Peyer's patch (tissue), 4 donors: ENCODE measurements at places on chromosomes 5 and 9.

- DNase-seq = no peak
Observed at GRCh38 chr5:82375488-82376244, 97.5 kb upstream of the RPS23 start.

GRCh38 chr5:80754900-80755299 is 100.1 kb upstream of the DHFR start:
- DNase-seq = peak; percentile 66

GRCh38 chr5:88667496-88668201 is 215.3 kb downstream of the MEF2C start:
- DNase-seq = no peak

DNA sequence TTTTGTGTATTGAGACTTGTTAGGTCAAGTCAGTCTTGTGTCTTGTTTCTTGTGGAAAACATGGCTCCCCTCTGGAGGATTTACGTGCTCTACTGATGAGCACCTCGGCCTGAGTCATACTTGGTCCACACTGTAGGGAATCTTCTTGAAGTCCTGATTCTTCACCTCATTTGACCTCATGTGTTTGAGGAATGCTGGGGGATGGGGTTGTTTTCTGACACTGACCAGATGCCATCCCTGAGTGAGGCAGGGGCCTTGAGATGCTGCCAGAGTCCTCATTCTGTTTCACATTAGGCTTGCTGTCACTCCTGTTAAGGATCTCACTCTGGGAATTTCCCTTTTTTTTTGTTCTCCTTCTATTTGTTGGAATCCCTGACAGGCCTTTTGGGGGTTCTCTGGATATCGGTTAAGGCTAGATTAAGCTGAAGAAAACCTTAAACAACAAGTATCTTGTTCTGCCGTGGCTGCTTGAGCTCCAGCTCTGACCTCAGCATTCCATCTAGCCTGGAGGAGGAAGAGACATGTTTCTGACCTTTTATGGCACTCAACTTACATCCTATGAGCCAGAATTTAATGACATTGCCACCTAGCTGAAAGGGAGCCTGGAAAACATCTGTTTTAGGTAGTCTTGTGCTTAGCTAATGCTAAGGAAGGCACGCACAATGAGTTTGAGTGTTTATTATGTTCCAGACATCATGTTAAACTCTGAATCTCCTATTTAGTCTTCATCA is 20.6 kb downstream of the TCOF1 start:
- no peak for DNase-seq

DNA sequence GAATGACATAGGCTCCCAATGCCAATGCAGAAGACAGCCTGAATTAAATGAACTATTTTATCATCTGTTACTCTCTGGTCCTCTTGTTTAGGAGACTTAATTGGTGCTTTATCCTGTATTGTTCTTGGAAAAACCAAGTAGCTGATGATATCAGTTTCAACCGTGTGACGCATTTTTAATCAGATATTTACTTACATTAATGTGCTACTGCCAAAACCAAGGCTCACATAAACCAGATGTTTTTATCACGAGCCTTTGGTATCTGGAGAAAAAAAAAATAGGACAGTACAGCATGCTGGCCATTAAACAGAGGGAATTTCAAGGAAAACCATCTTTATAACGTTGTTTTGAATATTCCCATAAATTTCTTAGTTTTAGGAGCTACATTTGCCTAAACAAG is 90.1 kb downstream of the ICE1 start:
- DNase-seq = no peak

GRCh38 chr9:99565203-99565602 is 256.5 kb upstream of the NR4A3 start:
- DNase-seq = no peak

- no peak for DNase-seq
Observed at GRCh38 chr9:128203707-128204551, 750 bp downstream of the DNM1 start.

- no peak for DNase-seq
Observed at GRCh38 chr5:91183743-91184142, 199.4 kb downstream of the ARRDC3 start.

DNA sequence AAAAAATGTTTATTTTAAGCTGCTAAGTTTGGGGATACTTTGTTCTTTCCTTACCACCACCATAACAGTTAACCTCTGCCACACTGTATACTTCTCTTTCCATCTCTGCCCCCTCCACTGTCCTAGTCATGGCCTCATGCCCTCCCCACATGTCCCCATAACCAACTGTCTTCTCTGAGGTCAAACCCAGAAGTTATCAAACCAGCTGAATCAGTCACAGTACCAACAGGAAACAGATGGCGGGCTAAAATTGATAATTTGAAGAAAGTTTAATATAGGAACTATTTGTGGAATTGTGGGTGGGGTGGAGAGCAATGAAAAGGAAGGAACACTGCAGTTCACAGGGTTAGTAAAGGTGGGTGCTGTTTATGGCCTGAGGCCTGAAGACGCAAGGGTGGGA is 5.7 kb upstream of the DCTN4 start:
- DNase-seq = no peak

- DNase-seq = no peak
Observed at GRCh38 chr9:100186356-100186755, 87.3 kb downstream of the INVS start.

- DNase-seq = peak; percentile 68
Observed at GRCh38 chr5:18745988-18746615, 1111.8 kb downstream of the TAF11L14 start.

GRCh38 chr5:125338440-125339174 is 592.2 kb upstream of the ZNF608 start:
- no peak for DNase-seq

GRCh38 chr5:169384661-169385060 is 83.7 kb upstream of the SLIT3 start:
- no peak for DNase-seq

DNA sequence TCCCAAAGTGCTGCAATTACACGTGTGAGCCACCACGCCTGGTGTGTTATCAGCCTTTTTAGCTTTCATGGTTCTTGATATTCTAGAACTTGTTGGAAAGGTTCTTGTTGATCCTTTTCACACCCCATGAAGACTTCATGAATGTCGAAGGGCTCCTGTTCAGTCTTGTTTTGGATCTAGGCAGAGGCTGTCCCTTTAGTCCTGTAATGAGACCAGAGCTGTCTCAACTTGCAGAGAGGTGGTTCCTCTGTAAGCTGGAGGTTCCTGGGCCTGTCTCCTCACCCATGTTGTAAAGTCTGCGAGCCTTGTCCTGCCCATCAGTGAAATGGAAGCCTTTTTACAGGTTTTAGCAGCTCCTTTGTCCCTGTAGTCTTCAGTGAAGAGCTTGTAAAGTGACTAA is 38.2 kb downstream of the PRRC2B start:
- no peak for DNase-seq

- no peak for DNase-seq
Observed at GRCh38 chr5:164048359-164048926, 543.0 kb downstream of the MAT2B start.

DNA sequence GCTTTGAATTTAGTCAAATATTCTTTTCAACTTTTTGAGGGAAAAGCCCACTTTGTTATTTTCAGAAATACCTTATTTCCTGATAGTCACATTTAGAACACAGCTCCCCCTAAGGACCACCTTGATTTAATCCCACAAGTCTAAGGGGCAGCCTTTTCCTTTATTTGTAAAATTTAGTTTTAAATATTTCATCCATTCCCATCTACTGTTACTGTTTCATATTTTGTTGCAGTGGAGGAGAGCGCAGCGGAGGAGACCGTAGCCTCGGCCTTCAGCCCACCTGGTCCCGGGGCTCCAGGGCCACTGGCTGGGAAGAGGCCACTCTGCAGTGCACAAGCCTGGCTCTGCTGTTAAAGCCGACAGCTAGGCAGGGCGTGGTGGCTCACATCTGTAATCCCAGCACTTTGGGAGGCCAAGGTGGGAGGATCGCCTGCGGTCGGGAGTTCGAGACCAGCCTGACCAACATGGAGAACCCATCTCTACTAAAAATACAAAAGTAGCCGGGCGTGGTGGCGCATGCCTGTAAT is 19.6 kb downstream of the LPCAT1 start:
- DNase-seq = no peak

- no peak for DNase-seq
Observed at GRCh38 chr9:93252116-93252780, 68.3 kb downstream of the WNK2 start.
